ENCODE measurements at places on chromosomes 3 and 15.

GRCh38 chr3:157063469-157063868, 96.5 kb downstream of the CCNL1 start:
- no peak for DNase-seq

- DNase-seq: no peak
Observed at GRCh38 chr3:159831466-159831865, 157.2 kb upstream of the IL12A start.

GRCh38 chr3:169618894-169619792, 44.4 kb downstream of the MECOM start:
- DNase-seq: no peak

DNA sequence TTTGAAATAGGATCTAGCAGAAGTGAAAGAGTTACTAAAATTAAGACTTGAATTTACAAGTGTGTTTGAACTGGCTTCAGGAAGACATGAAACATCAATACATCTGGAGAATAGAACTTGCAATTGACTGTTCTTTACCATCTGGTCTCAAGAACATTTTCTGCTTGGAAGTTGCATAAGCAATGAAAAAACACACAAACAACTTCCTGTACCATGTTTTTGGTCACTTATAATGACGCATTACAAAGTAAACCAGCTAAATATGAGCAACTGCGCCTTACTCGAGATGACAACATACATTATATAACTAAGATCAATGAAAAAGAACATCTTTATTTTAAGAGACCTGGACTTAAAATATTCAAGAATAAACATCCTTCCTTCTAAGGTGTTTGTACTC, 112.5 kb downstream of the TIGIT start:
- DNase-seq: no peak

DNA sequence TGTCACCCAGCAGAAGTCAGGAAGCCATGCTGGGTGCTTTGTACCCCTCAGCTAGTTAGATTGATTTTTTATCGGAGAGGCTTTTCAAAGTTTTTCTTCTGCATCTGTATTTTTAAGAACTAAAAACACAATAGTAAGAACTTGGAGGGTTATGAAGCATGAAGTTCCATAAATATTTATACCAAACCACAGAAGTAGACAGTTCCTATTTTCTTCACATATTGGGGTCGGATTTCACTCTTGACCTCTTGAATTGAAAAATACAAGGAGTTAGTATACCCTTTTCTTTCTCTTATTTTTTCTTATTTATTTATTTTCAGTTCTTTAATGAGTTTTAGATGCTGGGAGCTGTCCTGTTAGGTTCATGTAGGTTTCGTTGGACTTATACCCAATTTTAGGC, 35.1 kb downstream of the SLC25A26 start:
- no peak for DNase-seq

DNA sequence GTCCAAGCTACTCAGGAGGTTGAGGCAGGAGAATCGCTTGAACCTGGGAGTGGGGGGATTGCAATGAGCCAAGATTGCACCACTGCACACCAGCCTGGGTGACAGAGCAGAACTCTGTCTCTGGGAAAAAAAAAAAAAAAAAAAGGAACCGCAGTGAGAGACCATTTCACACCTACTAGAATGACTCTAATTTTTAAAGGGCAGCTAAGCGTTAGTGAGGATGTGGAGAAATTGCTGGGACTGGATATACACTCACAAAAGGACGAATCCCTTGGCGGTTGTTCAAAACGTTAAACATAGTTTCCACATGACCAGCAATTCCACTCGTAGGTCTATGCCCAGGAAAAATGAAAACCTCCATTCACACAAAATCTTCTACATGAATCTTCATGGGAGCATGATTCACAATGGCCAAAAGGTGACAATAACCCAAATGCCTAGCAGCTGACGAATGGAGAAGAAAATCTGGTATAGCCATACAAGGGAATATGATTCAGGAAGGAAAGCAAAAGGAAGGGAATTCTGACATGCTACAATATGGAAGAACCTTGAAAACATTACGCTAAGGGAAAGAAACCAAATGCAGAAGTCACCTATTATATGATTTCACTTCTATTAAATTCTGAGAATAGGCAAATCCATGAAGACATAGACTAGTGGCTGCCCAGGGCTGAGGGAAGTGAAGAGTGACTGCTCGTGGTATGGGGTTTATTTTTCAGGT, 127.0 kb downstream of the CHSY1 start:
- no peak for DNase-seq

DNA sequence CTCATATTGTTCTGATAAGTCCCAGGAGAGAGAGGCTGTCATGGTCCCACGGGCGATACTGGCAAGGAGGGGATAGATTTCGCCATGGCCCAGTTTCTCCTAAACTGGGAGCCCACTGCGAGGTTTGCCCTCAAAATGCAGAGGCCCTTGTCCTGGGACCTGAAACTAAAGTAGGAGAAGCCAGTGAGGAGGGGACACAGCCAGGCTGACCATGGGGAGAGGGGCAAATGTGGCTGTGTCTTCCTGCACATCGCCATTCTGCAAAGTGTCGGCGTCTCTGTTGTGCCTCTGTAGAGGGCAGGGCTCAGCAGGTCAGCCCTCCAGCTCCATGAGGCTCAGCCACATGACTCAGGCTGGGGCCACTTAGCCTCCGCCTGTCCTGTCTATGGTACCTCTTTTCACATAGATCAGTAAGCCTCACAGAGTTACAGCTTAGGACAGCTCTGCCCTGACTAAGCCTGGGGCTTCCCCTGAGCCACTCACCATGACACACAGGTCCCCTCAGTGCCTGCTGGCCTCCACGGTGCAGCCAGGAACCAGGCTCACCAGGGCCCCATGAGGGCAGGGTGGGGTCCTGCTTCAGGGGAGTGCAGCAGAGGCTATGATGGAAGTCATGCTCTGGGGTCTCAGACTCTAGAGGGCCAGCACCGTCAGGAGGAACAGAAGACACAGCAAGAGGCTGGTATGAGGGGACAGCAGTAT, 28.6 kb upstream of the PLXNA1 start:
- no peak for DNase-seq

DNA sequence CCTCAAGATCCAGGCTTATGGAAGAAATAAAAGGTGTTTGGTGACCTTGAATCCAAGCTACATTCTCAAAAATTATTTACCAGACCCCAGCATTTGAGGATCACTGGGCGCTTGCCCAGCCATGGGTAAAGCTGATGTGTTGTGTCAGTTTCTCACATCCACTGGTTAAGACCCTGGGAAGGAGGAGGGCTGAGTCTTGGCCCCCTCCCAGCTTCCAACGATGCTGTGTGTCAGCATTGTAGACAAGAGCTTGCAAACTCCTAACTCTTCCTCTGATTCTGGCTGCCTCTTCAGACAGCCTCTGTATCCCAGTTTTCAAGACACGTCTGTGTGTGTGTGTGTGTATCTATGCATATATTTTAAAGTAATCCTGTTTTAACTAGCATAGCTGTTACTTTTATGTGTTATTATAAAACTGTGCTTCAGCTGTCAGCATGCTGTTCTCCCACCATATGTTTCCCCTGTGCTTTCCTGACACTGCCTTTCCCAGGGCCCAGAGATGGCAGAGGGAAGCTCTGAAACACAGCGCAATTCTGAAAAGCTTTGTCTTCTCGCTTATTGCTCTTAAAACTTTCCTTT, 157.3 kb upstream of the LRRN1 start:
- no peak for DNase-seq

DNA sequence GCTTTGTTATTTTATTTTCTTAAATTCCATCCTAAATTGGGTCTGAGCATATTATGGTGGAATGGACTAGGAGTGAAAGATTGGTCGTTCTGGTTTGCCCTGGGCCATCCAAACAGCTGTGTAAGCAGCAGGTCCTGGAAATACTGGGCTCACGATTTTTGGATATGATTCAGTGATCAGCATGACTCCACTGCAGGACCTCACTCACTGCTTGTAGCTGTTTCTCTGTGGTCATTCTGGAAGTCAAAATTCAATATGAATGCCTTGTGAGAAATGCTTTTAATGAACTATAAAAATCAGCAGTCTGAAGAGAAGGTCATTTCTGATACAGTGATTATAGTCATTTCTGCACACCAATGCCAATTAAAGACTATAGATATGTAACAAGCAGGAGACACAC, 185.0 kb downstream of the RBMS3 start:
- no peak for DNase-seq

- DNase-seq: no peak
Observed at GRCh38 chr3:78260388-78260787, 1220.5 kb downstream of the ROBO2 start.

DNA sequence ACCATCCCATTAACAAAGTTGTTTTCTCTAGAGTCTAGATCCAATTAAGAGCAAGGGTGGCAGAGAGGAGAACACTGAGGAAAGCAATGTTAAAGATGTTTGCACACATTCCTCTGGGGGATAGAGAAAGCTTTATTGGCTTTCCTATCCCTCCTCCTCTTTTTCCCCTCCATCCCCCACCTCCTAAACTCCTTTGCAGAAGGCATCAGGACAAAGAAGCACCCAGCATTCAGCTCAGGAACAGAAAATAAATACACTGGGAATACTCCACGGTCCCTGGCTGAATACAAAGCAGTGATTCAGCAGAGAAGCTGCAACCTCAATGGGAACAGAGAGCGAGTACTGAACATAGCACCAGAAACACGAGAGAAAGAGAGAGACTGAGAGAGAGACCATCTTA, 21.9 kb downstream of the LSAMP start:
- no peak for DNase-seq

GRCh38 chr15:70788114-70789049, 25.0 kb upstream of the UACA start:
- no peak for DNase-seq

DNA sequence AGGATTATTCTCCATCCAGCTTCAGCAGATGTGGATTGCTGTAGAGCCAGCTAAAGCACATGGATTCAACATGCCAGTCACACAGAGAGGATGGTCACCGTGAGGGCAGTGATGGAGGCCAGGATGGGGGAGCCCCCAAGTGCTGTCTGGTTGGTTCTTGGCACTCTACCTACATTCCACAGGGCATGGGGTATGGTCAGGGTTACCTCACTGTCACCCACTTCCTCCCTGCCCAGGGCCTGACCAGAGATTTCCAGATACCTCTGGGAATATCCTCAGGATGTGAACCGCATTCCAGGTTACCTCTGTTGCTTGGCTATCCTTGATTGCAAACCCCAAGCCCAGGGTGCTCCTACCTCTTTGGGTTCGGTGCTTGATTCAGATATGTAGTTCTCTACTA, 147.3 kb upstream of the TRIM42 start:
- no peak for DNase-seq

DNA sequence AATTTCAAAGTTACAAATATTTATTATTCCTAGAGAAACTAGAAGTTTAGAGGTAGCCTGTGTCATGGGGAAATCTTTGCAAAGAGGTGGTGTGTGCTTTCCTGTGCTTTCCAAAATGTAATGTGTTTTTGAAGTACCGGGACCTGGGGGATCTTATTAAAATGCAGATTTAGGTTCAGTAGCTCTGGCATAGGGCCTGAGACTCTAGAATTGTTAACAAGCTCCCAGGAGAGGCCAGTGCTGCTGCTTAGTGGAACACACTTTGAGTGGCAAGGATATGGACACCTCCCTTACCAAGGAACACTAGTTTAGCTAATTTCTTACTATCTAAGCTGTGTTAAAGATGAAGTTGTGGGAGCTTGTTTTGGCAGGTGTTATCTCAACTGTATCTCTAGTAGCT, 428.9 kb downstream of the VGLL3 start:
- DNase-seq: no peak

GRCh38 chr3:24843955-24844354, 349.3 kb upstream of the THRB start:
- DNase-seq: no peak

GRCh38 chr3:143122089-143122430, 2.5 kb downstream of the CHST2 start:
- no peak for DNase-seq

DNA sequence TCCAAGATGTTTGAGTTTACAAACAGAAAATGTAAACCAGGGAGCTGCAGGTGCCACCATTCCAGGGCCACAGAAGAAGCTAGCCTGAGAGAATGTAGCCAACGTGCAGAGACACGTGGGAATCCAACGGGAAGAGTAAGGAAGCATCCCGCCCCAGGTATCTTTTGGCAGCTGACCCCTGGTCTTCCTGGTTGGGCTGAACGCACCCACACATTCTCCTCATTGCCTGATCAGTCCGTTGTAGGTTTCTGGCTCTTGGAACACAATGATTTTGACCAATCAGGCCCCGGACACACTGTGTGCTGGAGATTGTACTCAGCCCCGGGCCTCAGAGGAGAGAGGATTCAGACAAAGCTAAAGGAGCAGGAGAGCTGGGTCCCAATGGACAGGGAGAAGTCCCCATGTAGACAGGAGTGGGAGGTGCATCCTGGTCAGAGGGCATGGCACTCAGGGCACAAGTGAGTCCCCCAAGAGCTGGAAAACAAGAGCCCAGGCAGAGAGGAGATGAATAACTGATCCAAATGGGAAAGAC, 102.3 kb downstream of the TPRA1 start:
- DNase-seq: no peak

GRCh38 chr3:31341130-31341529, 191.6 kb upstream of the STT3B start:
- DNase-seq: no peak

- DNase-seq: no peak
Observed at GRCh38 chr3:99475229-99475628, 163.2 kb upstream of the COL8A1 start.

DNA sequence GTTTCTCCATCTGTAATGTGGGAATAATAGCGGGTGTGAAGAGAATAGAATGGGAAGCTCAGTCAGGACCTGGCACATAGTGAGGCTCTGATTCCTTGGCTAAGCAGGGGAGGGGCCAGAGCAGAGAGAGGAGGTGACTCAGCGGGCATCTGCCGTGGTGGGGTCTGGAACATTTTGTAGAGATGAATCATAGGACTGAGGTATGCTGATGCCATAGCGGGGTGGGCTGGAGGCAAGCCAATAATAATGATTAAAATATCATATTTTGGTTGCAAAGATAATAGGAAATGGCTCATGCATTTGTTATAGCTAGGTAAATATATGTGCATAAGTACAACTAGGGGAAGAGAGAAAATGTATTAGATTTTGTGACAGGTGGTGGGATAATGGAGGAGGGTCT, 11.2 kb downstream of the TGM4 start:
- DNase-seq: no peak
